ENCODE measurements at places on chromosomes 13 and 19.

DNA sequence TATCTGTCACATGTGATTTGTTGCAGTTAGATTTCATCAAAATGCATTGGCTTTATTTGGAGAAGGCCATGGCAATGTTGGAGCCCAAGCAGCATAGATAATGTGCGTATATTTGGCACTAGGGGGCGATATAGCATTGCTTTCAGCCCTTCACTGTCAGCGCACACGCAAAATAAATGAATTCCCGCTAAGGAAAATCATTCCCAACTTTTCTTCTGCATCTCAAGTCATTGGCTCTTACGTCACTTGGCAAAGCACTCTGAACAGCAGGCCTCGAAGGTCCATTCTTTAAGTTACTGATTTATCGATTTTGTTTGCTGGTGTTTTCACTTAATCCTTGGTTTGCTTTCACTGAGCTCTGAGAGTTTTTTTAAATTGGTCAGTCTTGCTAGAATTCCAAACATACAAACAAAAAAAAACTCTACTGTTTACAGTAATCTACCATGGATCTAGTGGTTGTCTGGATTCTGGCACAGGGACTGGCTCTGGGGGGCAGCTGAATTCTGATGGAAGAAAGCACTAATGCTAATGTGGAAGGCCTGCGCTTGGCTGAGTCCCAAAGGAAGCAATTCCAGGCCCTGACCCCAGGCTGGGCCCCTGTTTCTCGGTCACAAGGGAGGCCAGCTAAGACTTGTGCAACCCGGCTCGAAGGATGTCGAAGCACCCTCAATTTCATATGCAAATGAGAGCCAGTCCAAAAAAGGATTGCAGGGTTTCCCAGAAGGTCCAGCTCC is 97.7 kb upstream of the IPO5 start:
- no peak for DNase-seq

GRCh38 chr13:113592571-113592970 is 8.0 kb downstream of the TFDP1 start:
- no peak for DNase-seq

- no peak for DNase-seq
Measured at GRCh38 chr19:5282901-5283300, 57.7 kb downstream of the PTPRS start.

GRCh38 chr19:52943134-52943883 is 19.4 kb downstream of the ZNF816 start:
- no peak for DNase-seq

DNA sequence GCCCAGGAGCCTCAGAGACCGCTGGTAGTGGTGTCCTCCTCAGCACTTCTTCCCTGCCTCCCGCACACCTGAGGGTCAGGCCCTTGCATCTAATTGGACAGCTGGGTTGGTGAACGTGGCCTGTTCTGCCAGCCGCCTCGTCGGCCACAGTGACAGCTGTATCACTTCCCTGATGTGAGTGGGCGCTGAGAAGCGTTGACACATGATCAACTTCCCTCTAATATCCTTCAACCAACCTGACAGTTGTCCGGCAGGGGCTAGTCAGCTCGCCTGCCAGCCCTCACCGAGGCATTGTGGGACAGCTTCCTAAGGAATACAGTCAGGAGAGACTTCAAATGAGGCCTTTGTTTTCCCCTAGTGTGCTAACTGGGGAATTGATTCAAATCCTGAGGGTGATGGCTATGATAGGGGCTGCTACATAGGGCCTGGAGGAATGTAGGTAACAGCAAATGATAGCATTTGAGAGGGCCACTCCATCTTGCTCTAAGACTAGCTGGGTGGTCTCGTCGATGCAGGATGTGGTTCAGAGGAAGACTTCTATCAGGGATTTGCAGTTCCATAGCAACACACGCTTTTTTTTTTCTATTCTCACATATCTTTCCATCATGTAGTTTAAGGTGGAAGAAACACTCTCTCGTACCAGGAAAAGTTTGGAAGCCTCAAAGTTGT is 230.8 kb downstream of the TSHZ3 start:
- no peak for DNase-seq

- DNase-seq: no peak
Measured at GRCh38 chr13:36163809-36164308, 32.7 kb upstream of the DCLK1 start.

GRCh38 chr13:75444016-75444415 is 38.0 kb downstream of the TBC1D4 start:
- no peak for DNase-seq

DNA sequence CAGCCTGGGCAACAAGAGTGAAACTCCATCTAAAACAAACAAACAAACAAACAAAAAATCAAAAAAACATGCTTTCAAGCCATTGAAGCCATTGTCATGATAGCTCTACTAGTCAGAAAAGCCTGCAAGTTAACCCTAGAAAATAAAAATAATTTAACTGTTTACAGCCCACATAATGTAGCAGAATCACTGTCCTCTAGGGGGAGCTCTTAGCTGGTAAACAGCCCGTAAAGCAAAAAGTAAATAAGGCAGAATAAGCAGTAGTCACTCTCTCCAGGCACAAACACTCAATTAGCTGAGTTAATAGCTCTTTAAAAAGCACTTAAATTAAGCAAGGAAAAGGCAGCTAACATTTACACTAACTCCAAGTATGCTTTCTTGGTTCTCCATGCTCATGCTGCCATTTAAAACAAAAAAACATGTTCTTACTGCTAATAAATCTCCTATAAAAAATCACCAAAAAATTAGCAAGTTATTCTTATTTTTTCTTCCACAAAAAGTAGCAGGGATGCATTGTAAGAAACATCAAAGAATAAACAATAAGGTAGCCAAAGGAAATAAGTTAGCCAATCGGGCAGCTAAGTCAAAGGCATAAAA is 11.3 kb downstream of the LILRB4 start:
- no peak for DNase-seq

- no peak for DNase-seq
Measured at GRCh38 chr13:110503037-110503901, 58.3 kb downstream of the RAB20 start.

GRCh38 chr19:51187395-51188226 is 37.3 kb upstream of the CD33 start:
- no peak for DNase-seq

DNA sequence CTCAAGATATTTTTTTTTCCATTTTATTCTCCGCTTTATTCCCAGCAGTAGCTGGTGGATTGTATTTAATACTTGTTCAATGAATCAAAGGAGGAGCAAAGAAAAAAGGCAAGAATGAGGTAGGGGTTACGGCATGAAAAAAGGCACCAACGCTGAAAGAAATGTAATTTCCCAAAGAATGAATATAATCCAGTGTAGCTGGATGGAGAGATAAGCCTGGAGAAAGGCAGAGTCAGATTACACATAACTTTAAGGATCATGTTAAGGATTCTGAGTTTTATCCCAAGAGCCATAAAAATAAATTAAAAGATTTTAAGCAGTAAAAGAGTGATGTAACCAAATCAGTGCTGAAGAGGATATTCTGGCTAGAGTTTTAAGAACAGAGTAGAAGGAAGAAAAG is 67.7 kb downstream of the RBM26 start:
- no peak for DNase-seq

GRCh38 chr13:41546372-41547190 is 89.2 kb downstream of the RGCC start:
- DNase-seq: no peak

Measured in T-helper 22 cell (primary cell).